Sigmoid colon (tissue), 7 donors: ENCODE measurements at places on chromosomes 3 and 15. TPM values are rescaled to one million over a fixed set of nuclear protein-coding genes. Genes with fewer than 3 reads are reported as not detected.

Gene P2RY13
- total RNA-seq: 2.3 TPM

Gene ATP13A4
- 0.55 TPM for total RNA-seq

- H3K27me3 ChIP-seq: no peaks in the 10 kb centered on the region
- DNase-seq: no peak
- H3K4me1 ChIP-seq: no peaks in the 10 kb centered on the region
- H3K27ac ChIP-seq: no peak overlapping the region
- H3K36me3 ChIP-seq: no peaks in the 10 kb centered on the region
- no peak overlapping the region for H3K4me3 ChIP-seq
These were observed 869 bp downstream of the PLA1A start for GRCh38 chr3:119598410-119599098.

GRCh38 chr15:38531509-38531908 lies 33.1 kb downstream of the RASGRP1 start:
- H3K36me3 ChIP-seq: no peaks in the 10 kb centered on the region
- no peak overlapping the region for H3K4me3 ChIP-seq
- peaks cover 3% of the 10 kb centered on the region for H3K4me1 ChIP-seq
- DNase-seq: no peak

- no peaks in the 10 kb centered on the region for H3K27me3 ChIP-seq
- H3K27ac ChIP-seq: no peak overlapping the region
- no peaks in the 10 kb centered on the region for H3K36me3 ChIP-seq
- DNase-seq: no peak
These were observed 5.9 kb upstream of the MORF4L1 start for GRCh38 chr15:78866803-78867202.

DNA sequence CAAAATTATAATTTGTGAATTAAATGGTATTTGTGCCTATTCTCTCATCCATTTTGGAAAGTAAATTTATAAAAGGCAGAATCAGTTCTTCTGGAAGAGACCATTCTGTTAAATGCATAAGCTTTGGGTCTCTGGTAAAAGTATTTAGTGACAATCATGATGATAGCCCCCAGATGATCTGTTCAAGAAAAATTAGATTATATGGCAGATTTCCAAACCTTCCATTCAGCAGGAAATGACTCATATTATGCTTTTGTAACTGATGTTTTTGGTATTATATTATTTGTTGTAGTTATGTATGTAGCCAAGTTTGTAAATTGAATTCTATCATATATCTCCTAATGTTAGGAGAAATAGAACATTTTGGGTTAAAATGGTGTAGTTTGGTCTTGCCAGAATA lies 340.8 kb upstream of the DPH6 start:
- no peak overlapping the region for H3K27ac ChIP-seq
- H3K4me1 ChIP-seq: no peaks in the 10 kb centered on the region
- no peaks in the 10 kb centered on the region for H3K27me3 ChIP-seq
- no peak for DNase-seq
- no peak overlapping the region for H3K4me3 ChIP-seq
- H3K36me3 ChIP-seq: no peaks in the 10 kb centered on the region

- no peaks in the 10 kb centered on the region for H3K36me3 ChIP-seq
- no peak overlapping the region for H3K4me3 ChIP-seq
- peaks cover 20% of the 10 kb centered on the region for H3K4me1 ChIP-seq
- H3K27ac ChIP-seq: no peak overlapping the region
- no peaks in the 10 kb centered on the region for H3K27me3 ChIP-seq
These were observed 101.7 kb downstream of the ZNF609 start for GRCh38 chr15:64562003-64562640.

DNA sequence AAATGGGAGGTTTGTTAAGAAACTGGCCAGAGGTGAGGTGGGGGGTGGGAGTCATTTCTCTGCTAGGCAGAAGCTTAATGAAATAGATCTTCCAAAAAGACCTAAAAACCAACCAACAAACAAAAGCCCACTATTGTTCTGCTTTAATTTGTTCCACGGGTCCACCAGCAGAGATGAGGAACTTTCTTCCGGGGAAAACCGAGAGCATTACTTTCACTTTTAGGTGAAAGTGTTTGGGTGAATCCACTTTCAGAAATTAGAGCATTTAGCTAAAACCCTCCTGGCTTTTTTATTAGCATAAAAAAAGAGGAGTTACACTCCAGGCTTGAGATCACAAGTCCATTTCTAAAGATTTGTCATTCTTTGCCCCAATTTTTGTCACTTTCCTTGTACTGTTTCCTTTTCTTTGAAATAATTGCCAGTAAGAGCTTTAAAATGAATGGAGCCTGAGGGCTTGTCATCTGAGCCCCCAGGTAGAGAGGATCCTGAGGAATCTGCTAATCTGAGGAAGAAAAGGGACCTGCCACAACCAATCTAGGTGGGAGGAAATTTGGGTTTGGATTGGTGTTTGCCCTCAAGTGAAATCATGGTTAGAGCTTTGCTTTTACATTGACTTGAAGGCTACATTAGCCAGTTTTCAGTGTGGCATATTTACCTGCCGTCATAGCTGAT lies 667.6 kb downstream of the NAALADL2 start:
- no peak for DNase-seq
- no peak overlapping the region for H3K27ac ChIP-seq
- H3K4me1 ChIP-seq: peaks cover 4% of the 10 kb centered on the region
- H3K36me3 ChIP-seq: no peaks in the 10 kb centered on the region
- H3K27me3 ChIP-seq: no peaks in the 10 kb centered on the region
